ENCODE measurements at places on chromosomes 7 and 10. TPM values are rescaled to one million over a fixed set of nuclear protein-coding genes. Genes with fewer than 3 reads are reported as not detected.

GRCh38 chr10:52353960-52354394, 39.9 kb downstream of the DKK1 start:
- DNase-seq = peak; percentile 76

DNA sequence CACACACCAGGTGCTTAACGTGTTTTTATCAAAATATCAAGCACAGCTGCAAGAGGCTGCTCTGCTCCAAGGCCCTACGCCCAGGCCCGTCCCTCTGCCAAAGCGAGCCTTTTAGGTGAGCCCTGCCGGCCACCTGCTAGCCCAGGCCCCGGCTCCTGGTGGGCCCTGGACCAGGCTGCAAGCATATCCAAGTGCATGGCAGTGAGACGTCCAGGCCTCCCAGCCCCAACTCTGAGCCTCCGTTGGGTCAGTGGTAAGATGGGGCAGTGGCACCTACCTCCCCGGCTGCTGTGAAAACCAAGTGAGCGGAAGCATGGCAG, 136.2 kb downstream of the LHPP start:
- DNase-seq = no peak

- DNase-seq = no peak
Measured at GRCh38 chr10:62077330-62078015, 176.0 kb downstream of the ARID5B start.

- no peak for DNase-seq
Measured at GRCh38 chr10:133062085-133062484, 25.6 kb upstream of the ADGRA1 start.

DNA sequence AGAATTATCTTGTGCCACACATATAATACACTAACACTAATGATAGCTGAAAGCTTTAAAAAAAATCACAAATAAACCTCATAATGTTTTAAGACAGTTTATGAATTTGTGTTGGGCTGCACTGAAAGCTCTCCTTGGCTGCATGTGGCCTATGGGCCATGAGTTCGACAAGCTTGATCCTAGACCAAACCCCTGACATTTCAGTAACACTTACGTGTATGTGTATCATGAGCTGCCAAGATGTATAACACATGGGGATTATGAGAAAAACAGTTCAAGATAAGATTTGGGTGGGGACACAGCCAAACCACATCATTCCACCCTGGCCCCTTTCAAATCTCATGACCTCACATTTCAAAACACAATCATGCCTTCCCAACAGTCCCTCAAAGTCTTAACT, 823.8 kb downstream of the PCDH15 start:
- DNase-seq = no peak

DNA sequence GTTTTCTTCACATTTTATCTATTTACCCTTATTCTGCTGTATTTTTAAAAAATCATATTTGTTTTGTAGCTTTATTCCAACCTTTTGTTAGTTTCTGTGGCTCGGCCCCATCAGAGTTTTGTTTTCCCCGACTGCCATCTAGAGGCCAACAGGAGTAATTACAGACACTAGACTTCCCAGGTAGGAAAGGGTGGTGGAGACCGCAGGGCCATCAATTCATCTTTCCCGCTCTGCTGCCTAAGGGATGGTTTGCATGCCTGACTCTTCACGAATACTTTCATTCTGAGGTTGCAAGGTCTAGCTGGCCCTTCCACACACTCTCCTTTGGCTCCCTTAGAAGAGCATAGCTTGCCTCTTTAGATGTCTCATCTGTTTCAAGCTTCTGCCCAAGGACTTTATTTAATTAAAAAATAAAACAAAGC, 38.3 kb downstream of the LYZL2 start:
- DNase-seq = peak; percentile 30

- peak; percentile 84 for DNase-seq
Measured at GRCh38 chr10:118241229-118242137, 100.6 kb downstream of the FAM204A start.

DNA sequence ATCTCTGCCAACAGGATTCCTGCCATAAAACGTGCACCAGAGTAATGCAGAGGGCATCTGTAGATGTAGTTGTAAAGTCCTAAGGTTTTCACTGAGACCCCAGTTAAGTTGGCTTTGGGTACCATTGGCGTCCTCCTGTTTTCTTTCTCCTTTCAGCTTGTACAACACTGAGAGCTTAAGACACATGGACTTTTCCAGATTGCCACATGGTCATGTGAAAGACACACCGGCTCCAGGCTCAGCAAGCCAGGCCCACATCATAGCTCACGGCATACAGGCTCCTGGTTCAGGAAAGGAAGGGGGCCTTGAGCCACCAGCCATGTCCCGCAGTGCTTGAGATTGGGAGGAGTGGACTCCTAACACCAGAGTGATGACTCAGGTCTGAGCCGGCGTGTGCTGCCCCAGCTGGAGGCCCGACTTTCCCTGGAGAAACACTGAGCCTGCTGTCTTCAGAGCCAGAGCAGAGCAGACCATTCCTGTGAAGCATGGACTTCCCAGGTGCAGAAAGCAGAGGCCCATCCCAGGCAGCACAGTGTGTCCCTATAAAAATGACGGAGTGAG, 252.7 kb downstream of the PRPF18 start:
- peak; percentile 92 for DNase-seq

- DNase-seq = no peak
Measured at GRCh38 chr7:34137176-34137575, 231.8 kb downstream of the BMPER start.

DNA sequence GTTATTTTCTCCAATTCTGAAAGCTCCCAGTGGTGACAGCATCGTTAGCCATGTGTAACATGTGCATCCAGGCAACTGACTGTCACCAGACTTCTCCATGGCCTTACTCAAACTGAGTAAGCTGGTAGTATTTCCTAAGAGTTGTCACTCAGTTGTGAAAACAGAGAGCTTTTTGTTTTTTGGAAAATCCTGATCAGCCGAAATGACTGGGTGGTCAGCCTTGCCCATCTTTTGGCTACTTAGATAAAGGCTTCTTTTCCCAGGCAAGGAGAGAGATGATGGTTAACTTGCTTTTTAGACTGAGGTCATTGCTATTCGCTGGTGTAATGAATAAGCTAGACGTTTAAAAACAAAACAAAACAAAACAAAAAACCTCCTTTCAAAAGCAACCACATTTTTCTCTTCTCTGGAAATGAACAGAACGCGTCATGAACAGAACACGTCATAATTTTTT, 159.5 kb upstream of the KLF14 start:
- peak; percentile 83 for DNase-seq

DNA sequence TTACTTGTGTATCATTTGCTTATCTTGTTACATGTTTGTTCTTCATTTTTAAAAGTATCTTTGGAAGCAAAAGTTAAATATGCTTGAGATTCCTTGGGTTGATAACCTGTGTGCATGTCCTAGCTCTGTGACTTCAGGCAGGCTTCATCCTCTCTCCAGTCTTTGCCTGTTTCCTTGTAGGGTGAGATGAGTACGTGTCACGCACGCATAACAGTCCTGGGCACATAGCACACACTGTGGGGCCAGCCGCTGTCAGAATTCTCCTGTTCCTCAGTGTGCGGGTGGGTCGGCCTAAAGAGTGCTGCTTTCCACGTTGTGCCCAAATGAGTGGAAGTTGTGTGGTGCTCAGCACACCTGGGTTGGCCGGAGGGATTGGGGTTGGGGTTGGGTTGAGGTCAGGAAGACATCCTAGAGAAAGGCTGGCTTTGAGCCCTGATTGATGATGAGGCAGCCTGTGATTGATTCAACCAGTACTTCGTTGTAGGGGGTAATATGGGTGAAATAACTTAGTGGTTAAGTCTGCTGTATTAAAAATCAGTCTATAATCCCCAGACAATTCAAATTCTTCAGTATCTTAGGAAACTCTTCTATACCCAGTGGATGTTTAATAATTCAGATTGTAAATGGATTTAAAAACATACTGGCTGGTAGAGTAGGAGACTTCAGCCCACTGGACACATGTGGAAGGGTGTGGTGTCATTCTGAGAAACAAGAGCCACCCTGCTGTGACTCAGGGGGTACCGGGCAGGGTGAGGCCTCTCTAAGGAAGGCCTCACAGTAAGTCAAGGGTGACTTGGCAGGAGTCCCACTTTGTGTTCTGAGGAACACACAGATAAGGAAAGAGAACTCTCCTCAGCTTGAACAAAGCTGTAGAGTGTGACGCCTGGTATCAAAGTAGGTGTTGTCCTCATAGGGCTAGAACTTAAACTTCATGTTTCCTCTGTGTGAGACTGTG, 54.8 kb downstream of the DAGLB start:
- peak; percentile 94 for DNase-seq

DNA sequence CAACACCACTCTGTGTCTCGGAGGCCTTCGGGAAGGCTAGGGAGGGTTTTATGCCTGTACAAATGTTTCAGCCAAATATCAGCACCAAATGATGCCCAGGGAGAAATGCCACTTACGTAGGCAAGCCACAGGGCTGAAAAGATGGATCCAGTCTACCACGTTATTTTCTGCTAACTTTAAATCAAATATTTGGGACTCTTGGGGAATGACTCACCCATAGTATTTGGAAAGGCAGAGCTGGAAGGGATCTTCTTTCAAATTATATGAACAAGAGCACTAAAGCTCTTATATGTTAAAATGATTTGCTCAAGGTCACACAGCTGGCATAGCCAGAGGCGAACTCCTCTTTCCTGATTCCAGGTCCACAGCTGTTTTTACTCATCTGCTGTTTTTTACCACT, 591.4 kb downstream of the SORCS1 start:
- DNase-seq = peak; percentile 68

DNA sequence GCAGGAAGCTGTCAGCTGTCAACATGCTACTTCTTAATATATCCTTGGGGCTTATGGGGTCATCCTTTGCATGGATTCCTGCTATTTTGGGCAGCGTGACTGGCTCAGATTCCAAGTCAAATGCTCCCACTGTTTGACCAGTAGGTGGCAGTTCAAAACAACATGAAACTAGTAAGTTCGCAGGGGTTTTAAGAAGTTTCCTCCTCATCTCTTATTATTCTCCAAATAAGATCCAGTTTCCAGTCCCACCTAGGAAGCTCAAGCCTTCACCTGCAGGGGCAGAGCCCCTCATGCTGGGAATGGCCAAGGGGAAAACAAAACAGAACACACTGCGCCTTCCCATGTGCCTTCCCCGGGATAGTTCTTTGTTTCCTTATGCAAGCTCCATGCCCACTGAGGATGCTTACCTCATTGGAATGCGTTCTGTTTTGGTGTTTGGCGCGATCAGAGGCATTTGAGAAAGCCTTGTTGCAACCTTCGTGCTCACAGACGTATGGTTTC, 259.8 kb downstream of the GLI3 start:
- peak; percentile 62 for DNase-seq

DNA sequence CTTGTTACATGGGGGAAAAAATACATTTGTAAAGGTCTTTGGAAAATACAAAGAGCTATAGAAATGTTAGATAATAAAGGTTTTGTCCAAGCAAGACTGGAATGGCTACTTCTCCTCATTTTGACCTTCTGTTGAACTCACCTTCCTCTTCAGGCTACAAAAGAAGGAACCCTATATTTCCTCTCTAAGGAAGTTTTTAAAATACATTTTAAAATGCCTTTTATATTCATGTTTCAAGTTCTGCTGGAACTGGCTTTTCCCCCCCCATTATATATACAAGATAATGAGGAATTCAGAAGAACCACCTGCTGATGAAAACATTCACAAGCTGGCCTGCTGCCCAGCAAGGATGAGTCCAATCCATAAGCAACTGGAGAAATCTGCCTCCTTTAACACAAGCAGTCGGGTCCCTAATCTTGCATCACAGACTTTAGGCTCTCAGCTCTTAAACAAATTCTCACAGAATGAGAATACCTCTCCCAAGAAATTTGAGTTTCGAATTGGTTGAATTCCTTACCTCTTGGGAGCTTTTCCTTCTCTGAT, 44.6 kb downstream of the MTERF1 start:
- DNase-seq = no peak

DNA sequence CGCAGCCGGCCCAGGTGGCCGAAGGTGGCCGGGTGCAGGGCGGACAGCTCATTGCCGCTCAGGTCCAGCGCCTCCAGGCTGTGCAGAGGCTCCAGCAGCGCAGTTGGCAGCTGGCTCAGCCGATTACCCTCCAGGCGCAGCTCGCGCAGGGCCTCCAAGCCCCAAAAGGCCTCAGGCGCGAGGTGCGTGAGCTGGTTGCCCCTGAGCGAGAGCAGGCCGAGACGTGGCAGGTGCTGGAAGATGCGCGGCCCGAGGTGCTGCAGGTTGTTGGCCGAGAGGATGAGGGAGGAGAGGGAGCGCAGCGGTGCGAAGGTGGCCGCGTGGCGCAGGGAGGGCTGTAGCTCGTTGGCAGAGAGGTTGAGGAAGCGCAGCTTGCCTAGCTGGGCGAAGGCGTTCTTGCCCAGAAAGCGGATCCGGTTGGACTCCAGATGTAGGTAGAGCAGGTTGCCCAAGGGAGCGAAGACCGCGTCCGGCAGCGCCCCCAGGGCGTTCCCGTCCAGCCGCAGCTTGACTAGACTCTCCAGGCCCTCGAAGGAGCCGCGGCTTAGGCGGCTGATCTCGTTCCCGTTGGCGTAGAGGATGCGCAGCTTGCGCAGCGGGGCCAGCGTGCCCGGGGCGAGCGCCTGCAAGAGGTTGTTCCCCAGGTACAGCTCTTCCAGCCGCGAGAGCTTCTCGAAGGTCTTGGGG, 923 bp downstream of the TRIL start:
- DNase-seq = peak; percentile 36

GRCh38 chr7:91397096-91397495, 132.9 kb downstream of the FZD1 start:
- DNase-seq = peak; percentile 12

DNA sequence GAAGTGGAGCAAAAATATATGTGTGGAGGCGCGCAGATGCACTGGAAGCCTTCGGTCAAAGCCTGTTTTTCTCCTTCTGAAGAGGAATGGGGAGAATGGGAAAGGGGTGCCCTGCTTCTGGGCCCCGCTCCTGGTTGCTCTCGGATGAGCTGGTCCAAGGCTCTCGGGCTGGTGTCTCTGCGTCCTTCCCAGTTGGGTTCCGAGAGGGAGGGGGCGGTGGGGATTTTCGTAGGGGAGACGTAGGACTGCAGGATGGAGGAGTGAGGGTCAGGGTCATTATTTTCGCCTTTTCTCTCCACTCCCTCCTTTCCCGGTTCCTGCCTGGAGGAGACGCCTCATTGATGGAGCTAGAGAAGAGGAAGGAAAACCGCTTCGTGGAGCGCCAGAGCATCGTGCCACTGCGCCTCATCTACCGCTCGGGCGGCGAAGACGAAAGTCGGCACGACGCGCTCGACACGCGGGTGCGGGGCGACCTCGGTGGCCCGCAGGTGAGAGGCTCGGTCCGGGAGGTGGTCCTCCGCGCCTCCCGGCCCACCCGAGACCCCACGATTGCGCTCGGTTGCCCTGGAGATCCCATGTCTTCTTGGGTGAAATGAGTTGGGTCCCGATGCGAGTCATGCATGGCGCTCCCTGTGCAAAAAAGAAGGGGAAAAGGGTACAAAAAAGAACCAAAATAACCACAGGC, 790 bp downstream of the ADAM22 start:
- DNase-seq = peak; percentile 23

The MBLAC1 gene
- 2.5 TPM for total RNA-seq

The EBLN1 gene
- total RNA-seq = not detected

The NXPH1 gene
- not detected for total RNA-seq

The WNT8B gene
- total RNA-seq = not detected

The GOLGA7B gene
- total RNA-seq = not detected

The UNCX gene
- not detected for total RNA-seq
